ENCODE measurements at places on chromosomes 1 and 21.
A peak's percentile ranks its signal among the peaks of the same experiment; 100 is the strongest.

GRCh38 chr1:940107-941014 is 16.6 kb downstream of the SAMD11 start:
- peak; percentile 47 for DNase-seq

GRCh38 chr1:42439940-42440339 is 15.9 kb downstream of the ZMYND12 start:
- no peak for DNase-seq

- DNase-seq = no peak
These were observed 1.9 kb downstream of the VANGL1 start for GRCh38 chr1:115643666-115644065.

- DNase-seq = no peak
These were observed 414.6 kb downstream of the LMO4 start for GRCh38 chr1:87743256-87743655.

- no peak for DNase-seq
These were observed 816.4 kb downstream of the KCNT2 start for GRCh38 chr1:195791796-195792195.

- no peak for DNase-seq
These were observed 95.4 kb downstream of the LPAR3 start for GRCh38 chr1:84797603-84798002.

- no peak for DNase-seq
These were observed 103.4 kb upstream of the ESRRG start for GRCh38 chr1:216826646-216827045.

GRCh38 chr1:78722521-78722920 is 72.9 kb downstream of the IFI44 start:
- no peak for DNase-seq

- no peak for DNase-seq
These were observed 1.1 kb downstream of the C1orf56 start for GRCh38 chr1:151048645-151049032.

DNA sequence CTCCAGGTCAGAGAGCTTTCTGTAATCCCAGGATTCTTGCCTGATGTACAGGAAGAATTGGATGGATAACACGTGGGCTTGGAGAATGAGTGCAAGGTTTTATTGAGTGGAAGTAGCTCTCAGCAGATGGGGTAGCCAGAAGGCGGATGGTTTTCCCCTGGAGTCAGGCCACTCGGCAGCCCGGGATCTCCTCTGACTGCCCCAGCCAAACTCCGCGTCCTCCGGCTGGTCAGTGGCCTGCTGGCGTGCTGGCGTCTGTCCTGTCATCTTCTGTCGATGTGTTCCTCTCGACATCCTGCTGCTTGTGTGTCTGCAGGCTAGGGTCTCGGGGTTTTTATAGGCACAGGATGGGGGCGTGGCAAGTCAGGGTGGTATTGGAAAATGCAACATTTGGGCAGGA is 27.4 kb upstream of the GJA9 start:
- DNase-seq = no peak

DNA sequence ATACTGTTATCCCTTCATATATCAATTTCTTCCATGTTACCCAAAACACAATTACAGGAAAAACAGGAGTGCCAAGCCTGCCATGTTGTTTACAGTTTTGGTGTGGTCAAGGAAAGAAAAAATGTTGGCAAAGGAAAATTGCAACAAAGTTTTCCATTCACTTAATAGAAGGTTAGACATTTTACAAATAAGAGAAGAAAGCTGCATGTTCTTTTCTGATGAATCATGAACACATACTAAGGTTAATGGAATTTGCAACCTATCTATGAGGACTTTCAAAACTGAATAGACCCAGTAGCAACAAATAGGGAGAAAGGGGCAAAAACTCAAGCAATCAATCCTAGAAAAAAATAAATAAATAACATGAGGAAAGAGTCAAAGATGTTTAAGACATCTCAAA is 556.7 kb downstream of the DPYD start:
- DNase-seq = no peak

DNA sequence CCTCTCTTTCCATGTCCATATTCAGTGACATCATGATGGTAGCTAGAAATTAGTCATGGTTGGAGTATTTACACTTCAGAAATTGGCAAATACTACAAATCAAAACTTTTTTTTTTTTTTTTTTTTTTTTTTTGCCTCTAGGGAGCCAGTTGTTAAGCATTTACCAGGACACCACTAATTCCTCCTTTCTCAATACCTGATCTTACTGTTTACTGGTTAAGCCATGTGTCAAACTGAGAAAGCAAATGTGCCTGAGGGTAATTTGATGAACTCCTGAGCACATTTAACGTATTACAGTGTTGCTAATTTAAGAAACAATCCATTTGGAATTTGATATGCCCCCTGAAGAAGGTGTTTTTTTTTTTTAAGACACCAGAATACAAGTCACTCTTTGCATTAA is 94.4 kb downstream of the DNM3 start:
- DNase-seq = no peak

GRCh38 chr1:156964441-156964840 is 44.0 kb downstream of the LRRC71 start:
- DNase-seq = no peak

DNA sequence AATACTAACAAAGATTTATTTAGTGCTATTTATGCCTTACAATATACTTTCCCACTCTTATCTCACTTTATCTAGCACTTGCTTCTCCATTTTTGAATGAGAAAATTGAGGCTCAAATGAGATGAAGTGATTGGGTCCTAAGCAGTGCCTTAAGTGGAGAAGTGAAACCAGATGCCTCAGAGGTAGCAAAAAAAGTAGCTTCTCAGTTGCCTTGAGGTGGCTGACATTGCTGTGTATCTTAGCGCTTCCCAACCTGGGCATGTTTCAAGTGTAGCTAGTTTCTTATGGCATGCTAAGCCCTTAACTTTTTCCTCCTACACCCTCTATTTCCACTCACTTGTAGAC is 390.4 kb downstream of the OMA1 start:
- DNase-seq = no peak

DNA sequence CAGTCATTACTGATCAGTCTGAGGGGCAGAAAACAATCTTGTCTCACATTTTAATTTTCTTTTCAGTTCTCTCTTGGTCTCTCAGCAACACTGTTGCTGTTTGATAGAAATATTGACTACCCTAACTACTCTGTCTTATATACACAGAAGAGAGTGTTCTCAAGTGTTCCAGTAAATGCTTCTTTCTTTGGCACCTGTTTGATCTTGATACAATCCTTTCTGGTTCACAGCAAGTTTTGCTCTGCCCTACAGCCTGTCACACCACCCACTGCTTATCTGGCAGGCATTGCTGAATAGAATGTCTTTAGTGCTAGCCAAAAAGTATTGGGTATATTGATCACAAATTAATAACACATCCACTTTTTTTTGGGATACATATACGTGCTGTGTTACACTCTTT is 75.7 kb upstream of the WLS start:
- peak; percentile 13 for DNase-seq

DNA sequence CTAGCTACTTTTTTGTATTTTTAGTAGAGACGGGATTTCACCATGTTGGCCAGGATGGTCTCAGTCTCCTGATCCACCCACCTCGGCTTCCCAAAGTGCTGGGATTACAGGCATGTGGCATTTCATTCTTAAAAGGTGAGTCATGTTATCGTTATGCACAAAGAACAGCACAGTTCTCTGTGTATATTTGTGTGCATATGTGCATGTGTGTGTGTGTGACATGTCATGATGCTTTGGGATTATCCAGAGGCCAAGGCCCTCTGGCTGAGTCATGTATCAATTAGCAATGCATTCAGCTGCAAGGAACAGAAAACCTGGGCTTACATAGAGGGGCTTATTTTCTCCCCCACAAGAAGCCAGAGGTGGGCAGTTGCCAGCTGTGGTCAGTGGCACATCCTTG is 301.7 kb upstream of the KAZN start:
- DNase-seq = no peak

DNA sequence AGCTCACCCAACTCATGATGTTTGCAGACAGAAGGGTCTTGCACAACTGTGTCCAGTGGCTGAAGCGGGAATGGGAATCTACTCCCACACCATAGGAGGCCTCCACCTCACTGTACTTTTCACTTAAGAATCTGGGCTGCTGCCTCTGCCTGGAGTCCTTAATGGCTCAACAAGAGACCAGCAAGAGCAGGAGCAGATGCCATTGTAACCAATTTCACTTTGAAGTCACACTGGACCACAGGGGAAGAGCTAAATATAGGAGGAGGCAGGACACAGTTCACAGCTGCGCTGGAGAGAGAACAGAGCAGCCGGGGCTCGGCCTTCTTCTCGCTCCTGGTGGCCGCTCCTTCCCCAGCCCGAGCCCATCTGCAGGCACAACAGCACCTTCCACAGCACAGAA is 120.4 kb downstream of the SIPA1L2 start:
- no peak for DNase-seq

DNA sequence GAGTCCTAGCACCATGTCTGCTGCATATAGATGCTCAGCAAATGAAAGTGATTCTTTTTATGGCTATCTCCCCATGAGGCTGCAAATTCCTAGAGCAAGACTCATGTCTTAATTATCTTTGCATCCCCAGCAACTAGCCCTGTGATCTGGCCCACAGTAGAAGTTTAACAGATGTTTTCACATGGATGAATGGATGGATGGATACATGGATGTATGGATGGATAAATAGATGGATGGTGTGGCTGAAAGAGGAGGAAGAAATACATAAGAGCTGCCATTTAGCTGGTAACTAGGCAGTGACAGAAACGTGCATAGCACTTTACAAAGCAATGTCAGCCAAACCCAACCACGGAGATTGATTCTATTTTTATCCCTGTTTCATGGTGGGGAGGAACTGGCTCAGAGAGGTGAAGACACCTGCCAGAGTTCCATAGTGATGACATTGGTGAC is 32.7 kb upstream of the ZBTB40 start:
- DNase-seq = no peak

DNA sequence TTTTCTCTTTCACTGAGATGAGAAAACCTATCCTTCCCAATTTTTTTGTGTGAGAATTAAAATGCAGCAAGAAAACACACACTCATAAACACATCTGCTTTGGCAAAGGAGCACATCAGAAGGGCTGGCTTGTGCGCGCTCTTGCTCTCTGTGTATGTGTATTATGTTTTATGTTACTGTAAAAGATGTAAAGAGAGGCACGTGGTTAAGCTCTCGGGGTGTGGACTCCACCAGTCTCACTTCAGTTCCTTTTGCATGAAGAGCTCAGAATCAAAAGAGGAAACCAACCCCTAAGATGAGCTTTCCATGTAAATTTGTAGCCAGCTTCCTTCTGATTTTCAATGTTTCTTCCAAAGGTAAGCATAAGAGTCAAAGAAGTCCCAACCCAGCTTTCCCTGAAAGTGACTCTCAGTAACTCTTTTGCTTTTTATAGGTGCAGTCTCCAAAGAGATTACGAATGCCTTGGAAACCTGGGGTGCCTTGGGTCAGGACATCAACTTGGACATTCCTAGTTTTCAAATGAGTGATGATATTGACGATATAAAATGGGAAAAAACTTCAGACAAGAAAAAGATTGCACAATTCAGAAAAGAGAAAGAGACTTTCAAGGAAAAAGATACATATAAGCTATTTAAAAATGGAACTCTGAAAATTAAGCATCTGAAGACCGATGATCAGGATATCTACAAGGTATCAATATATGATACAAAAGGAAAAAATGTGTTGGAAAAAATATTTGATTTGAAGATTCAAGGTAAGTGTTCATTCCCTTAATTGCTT is at the start of gene CD2:
TSS of gene CD2 (plus strand) at position 233 of the 780 bp plus-strand sequence. CDS start at position 296, 63 bp downstream.
- DNase-seq = no peak

DNA sequence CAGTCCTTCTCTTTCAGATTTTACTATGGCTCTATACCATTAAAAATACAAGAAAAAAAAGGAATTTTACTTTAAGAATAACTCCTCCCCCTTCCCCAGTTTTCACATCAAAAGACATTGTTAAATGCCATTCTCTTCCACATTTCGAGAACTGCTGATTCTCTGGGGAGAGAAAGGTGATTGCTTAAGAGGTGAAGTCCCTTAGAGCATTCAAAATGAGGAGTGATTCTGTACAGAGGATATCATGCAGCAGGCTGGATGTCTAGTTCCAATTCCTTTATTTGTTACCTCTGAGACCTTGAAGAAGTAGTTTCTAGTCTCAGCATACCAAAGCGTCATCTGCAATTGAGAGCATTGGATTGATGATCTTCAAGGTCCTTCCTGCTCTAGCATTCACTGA is 46.9 kb downstream of the FMO3 start:
- peak; percentile 55 for DNase-seq

- no peak for DNase-seq
These were observed 78.5 kb downstream of the MPZL1 start for GRCh38 chr1:167800251-167800650.

GRCh38 chr1:96236156-96236739 is 485.3 kb upstream of the PTBP2 start:
- peak; percentile 31 for DNase-seq

GRCh38 chr1:158809256-158809655 is 21.9 kb upstream of the MNDA start:
- DNase-seq = no peak

- DNase-seq = no peak
These were observed 85.5 kb downstream of the FBXO2 start for GRCh38 chr1:11568687-11569086.

GRCh38 chr1:85992791-85993190 is 163.8 kb downstream of the COL24A1 start:
- no peak for DNase-seq

- peak; percentile 16 for DNase-seq
These were observed 89.3 kb upstream of the AKT3 start for GRCh38 chr1:243939167-243939848.

DNA sequence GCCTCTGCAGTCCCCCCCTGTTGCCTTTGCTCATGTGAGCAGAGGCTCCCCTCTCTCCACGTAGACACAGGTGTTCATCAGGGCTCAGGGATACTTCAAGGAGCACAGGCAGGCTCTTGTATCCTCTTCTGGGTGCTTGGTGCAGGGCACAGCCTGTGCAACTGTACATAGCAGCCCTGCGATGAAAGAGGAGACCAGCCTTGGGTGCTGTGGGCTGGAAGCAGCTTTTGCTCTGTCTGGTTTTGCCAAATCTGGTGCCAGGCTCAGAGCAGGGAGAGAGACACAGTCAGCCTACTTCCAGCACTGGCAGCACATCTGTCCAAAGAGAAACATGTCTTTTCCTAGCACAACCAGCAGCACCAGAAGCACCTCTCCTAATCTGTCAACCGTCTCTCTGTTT is 132.1 kb downstream of the ETS2 start:
- no peak for DNase-seq

DNA sequence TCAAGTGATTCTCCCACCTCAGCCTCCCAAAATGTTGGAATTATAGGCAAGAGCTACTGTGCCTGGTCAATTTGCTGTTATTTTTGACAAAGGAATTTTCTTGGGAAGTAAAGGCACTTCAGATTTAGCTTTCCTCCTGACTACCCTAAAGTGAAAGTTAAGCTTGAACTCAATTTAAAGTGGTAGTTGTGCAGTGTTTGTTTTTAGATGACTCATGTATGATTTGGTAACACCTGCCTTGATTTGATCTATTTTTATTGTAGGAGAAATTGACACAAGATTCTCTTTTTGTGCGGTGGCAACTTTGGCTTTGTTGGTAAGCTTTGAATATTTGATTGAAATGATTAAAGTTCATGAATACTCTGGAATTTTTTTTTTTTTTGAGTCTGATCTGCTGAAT is 5.0 kb downstream of the RABGGTB start:
- no peak for DNase-seq

DNA sequence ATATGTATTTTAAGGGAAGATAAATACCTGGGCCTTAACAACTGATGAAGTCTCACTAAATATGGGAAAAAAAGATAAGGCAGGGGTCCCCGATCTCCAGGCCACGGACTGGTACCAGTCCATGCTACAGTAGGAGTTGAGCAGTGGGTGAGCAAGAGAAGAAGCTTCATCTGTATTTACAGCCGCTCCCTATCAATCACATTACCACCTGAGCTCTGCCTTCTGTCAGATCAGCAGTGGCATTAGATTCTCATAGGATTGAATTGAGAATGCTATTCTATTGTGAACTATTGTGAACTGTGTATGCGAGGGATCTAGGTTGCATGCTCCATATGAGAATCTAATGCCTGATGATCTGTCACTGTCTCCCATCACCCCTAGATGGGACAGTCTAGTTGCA is 43.0 kb upstream of the PAXBP1 start:
- DNase-seq = no peak

Measured in NCI-H1436 (cell line).